ENCODE measurements at places on chromosomes 1 and 21. TPM values are rescaled to one million over a fixed set of nuclear protein-coding genes. Genes with fewer than 3 reads are reported as not detected.

Gene TMEM240
- 0.44 TPM for total RNA-seq

Gene TP73
- 0.58 TPM for total RNA-seq

Gene TSNAX
- 42.7 TPM for total RNA-seq

Gene FBXO2
- total RNA-seq, result 9.2 TPM

Gene ATAD3C
- total RNA-seq, result not detected

Gene CASQ1
- not detected for total RNA-seq

Gene APOBEC4
- not detected for total RNA-seq
